ENCODE measurements at places on chromosomes 3 and 15.

- no peak for DNase-seq
These were observed 118.4 kb downstream of the ADCY5 start for GRCh38 chr3:123330441-123330991.

- no peak for DNase-seq
These were observed 78.1 kb upstream of the XCR1 start for GRCh38 chr3:46105306-46105919.

DNA sequence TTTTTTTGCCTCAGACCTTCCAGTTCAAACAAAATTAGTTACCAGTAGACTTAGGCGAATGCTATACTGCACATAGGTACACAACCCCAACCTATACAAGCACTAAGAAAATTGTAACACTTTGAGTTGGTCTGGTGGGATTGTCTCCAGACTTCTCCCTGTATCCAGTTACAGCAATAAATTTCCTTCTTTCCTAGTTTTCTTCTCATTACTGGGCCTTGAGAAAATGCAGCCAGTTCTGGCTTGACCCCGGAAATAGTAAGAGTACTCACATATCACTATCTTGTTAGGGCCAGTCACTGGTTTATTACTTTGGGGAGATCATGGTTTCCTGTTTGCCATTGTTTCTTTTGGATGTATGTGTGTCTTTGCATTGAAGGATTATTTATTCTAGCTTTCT lies 868.4 kb downstream of the DIPK2A start:
- DNase-seq: no peak

DNA sequence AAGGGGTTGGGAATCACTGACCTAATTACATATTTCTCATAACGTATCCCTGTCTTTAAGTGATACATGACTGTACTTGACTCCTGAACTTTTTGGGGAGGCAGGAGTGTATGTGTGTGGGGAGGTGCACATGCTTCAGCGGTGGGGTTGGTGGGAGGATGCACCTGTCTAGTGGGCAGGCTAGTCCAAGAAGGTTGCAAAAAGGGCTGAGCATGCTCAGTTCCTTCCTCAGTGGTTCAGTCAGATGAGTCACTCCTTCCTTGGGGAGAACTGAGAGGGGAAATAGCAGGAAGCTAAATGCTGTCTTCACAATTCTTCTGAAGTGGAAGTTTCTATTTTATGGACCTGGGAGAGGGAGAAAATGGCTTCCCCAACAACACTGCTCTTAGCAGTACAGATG lies 24.6 kb upstream of the AP4E1 start:
- DNase-seq: peak; percentile 20

GRCh38 chr3:66603151-66603611 lies 102.4 kb upstream of the LRIG1 start:
- DNase-seq: no peak

DNA sequence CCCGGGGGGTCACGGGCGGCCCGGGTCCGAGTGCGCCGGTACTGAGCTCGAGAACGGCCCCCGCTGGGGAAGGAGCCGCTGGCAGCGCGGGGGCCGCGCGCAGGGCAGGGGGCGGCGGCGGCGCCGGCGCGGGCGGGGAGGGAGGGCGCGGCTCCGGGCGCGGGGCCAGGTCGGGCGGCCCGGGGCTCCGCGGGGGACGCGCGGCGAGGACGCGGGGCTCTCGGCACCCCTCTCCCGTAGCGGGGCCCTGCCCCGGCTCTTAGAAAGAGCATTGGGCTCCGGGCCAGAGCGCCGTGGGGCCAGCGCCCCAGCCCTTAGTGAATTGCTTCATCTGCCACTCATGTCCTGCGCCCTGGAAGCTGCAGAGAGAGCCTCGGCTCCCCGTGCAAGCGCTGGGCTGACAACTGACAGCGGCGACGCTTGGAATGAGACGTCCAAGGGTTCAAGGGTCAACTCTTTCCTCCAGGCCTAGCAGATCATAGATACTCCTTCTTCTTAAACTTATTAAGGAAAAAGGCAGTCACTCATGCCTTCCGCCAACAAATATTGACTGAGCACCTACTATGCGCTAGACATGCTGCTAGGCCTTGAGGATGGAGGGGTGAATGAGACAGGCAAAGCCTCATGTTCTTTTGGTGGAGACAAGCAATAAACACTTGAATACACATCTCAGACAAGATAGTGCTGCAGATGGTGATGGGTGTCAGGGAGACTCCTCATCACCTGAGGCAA lies 140.8 kb downstream of the SMAD6 start:
- no peak for DNase-seq

- no peak for DNase-seq
These were observed 193.4 kb downstream of the SUCLG2 start for GRCh38 chr3:67460841-67461510.

DNA sequence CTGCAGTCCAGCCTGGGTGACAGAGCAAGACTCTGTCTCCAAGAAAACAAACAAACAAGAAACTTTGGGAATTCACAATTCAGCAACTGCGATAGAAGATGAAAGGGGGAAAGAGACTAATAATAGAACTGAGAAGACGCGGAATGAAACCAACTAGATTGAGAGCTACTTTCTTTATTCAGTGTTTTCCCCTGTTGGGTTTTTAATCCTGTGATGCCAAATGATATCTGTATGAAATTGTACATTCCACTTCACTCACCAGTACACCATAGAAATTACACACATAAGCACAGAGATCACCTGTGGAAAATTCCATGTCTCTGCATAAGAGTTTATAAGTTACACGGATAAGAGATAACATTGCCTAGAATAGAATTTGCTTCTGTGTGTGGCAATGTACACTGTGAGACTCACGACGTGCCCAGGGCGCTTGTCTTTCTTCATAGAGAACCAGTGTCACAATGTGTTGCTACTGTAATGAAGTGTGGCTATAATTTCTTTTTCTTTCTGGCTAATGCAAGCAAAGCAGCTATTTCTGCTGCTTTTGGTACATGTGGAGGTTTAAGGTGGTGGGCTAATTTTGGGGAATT lies 17.7 kb upstream of the CHST2 start:
- DNase-seq: no peak

- DNase-seq: no peak
These were observed 208.1 kb downstream of the VGLL3 start for GRCh38 chr3:86782866-86783265.

DNA sequence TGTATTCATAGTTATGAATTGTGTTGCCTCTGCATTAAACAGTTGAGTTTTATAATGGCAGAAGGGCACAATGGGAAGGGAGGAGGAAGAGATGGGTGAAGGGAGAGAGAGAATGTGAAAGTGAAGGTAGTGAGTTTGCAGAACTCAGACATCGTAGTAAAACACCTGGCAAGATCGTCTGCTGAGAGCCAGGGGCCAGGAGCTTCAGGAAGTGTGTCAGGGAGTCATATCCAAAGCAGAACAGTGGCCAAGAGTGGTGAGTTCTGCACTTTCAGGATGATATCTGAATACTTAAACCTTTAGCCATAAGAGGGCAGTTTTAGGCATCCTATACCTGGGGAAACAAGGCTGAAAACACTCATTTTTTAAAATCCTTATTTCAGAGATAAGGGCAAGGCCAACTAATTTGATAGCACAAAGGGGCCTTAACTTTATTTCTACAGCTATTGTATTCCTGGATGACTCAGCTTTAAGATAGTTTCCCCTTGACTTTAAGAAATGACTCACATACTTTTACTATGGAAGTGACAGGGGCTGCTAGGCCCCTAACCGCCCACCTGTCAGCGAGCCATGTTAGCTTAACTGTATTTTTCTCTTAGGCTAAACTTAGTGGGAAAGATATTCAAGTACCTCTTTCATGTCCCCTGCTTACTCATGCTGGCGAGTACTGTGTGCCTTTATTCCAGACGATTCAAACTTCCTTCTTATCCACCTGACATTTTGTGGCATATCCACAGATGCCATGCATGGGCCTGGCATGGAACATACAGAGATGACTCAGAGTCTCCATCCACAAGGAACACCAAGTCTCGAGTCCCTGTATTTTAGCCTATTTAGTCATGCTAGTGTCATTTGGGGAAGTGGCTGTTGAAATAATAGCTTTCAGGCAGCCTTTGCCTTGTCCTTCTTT lies 53.9 kb downstream of the RLBP1 start:
- DNase-seq: peak; percentile 50

DNA sequence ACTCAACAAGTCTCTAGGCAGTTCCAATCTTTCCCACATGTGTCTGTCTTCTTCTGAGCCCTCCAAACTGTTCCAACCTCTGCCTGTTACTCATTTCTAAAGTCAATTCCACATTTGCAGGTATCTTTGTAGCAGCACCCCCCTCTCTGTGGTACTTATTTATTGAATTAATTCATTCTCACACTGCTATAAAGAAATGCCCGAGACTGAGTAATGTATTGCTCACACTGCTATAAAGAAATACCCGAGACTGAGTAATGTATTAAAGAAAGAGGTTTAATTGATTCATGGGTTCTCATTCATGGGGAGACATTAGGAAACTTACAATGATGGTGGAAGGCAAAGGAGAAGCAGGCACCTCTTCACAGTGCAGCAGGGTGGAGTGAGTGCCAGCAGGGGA lies 1413.8 kb downstream of the SI start:
- DNase-seq: no peak

GRCh38 chr3:17025594-17026139 lies 140.9 kb downstream of the PLCL2 start:
- no peak for DNase-seq

DNA sequence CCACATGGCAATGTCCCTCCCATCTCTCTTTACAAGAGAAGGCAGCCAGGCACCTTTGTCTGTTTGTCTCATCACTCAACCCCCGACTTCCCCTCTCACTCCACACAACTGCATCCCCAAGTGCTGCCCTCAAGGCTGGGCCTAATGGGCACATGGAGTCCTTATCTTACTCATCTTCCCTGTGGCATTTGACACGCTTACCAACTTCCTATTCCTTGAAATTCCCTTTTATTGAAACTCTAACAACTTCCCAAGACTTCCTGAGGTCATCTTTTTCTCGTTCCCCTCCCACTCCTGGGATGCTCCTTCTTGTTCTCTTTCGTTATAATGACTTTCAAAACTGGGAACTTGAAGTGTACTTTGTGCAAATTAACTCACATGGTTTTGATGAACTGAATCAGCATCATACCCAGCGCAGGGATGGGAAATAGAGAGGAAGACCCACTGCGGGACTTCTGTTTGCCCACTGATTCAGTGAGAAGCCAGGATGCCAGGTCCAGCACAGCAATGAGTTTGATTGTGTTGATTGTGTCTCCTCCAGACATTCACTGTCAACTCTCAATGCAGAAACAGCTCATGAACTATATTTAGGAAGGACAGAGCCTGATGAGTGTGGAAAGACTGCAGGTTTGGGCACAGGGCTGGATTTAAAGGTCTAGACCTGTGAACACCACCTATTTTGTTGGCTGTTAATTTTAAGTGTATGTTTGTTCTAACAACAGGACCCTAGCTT lies 104.7 kb upstream of the TNIK start:
- DNase-seq: no peak

- no peak for DNase-seq
These were observed 38.6 kb downstream of the IGF1R start for GRCh38 chr15:98686983-98687382.

- DNase-seq: peak; percentile 92
These were observed 28.9 kb downstream of the ARHGAP31 start for GRCh38 chr3:119322835-119323722.

DNA sequence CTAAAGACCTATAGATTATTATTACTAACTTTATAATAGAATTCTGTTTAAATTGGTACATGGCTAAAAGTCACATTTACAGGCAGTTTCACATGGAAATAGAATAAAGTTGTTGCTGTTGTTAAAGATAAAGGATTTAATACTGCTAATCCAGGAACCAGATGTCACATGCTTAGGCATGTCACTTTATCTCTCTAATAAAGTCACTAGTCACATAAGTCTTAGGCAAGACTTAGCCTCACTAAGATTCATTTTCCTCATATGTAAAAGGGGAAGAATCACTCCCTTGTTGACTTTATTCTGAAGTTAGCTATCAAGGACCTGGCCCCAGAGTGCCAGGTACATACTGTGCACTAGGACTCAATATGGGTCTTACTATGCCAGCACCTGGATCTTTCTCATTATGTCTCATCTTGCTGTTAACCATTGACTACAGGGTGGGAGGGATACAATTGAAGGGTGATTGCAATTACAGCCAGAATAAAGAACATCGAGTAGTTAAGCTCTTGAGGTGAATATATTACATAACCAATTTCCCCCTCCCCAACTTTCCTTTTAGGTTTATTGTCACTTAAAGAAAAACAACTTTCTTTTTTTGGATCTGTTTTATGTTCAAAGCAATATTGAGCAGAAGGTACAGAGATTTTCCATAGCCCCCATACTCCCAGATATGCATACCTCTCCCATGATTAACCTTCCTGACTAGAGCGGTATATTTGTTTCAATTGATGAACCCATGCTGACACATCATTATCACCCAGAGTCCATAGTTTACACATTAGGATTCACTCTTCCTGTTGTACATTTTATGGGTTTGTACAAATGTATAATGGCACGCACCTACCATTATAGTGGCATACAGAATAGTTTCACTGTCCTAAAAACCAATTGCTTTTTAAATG lies 36.6 kb downstream of the LNP1 start:
- no peak for DNase-seq

- DNase-seq: peak; percentile 19
These were observed 1.9 kb downstream of the DMXL2 start for GRCh38 chr15:51620641-51621040.

DNA sequence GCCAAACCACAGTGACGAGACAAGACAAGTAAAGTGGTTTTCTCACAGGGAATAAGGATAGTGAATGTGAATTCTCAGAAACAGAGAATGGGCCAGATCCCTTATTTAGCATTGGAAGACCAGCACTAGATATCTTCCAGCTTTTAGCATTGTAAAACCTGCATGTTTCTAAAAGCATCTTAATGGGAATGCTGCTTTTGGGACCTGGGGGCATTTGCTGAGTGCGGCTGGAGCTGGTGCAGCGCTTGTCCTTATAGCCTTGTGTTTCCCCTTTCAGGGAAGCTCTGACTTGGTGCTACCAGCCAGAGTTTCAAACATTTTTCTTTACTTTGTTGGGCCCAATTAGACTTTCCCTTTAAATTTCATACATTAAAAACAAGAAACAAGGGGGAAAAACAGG lies 52.9 kb downstream of the CLSTN2 start:
- DNase-seq: no peak

- DNase-seq: no peak
These were observed 46.1 kb upstream of the RASGRP1 start for GRCh38 chr15:38610748-38611147.

GRCh38 chr3:139940622-139941021 lies 5.6 kb downstream of the CLSTN2 start:
- DNase-seq: no peak

DNA sequence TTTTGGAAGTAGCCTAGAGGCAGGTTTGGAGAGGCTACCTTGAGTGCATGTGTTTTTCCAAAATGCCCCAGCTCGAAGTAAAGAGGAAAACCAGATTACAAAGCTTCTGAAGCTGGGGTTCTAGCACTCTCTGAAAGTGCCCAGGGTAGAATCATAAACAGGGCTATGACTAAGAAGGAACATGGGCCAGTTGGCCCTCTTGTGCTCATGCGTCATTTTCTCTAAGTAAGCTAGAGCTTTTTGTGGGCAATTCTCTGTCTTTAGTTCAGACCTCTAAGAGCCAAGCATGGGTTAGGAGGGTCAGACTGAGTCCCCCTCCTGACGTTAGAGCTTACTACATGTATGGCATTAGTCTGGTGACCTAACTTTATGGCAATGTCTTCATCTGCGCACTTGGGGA lies 129.5 kb upstream of the UMPS start:
- DNase-seq: no peak

- no peak for DNase-seq
These were observed 119.9 kb upstream of the STT3B start for GRCh38 chr3:31412832-31413231.

Data from GM10248 (cell line).